Skeletal muscle cell (primary cell): ENCODE measurements at places on chromosomes 1 and 21.

GRCh38 chr21:29342363-29342957 lies 43.7 kb downstream of the BACH1 start:
- DNase-seq: peak; percentile 99

- no peak for DNase-seq
Measured at GRCh38 chr1:198157847-198158725, 1.3 kb downstream of the NEK7 start.

DNA sequence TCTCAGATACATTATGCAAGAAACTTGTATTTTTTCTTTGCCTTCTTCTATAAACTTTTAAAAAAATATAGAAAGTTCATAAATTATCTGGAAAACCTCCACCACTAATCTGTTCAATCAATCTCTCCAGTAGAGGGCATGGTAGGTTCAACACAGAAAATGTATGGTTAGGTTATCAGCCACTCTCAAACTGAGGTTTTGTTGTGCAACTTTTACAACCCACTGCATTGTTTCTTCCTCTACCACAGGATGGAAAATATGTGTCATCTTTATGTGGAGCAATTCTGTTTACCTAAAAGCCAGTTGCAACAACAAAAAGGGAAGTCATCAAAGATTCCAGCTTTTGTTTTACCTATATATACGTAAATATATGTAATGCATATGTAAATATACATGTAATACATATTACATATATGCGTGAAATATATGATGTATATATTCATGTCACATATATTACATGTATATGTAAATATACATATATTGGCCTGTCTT lies 3.0 kb upstream of the RGS2 start:
- DNase-seq: peak; percentile 85

GRCh38 chr1:13764588-13765332 lies 64.8 kb downstream of the PRDM2 start:
- DNase-seq: peak; percentile 24

GRCh38 chr1:115286431-115287205 lies 51.4 kb downstream of the NGF start:
- DNase-seq: no peak

DNA sequence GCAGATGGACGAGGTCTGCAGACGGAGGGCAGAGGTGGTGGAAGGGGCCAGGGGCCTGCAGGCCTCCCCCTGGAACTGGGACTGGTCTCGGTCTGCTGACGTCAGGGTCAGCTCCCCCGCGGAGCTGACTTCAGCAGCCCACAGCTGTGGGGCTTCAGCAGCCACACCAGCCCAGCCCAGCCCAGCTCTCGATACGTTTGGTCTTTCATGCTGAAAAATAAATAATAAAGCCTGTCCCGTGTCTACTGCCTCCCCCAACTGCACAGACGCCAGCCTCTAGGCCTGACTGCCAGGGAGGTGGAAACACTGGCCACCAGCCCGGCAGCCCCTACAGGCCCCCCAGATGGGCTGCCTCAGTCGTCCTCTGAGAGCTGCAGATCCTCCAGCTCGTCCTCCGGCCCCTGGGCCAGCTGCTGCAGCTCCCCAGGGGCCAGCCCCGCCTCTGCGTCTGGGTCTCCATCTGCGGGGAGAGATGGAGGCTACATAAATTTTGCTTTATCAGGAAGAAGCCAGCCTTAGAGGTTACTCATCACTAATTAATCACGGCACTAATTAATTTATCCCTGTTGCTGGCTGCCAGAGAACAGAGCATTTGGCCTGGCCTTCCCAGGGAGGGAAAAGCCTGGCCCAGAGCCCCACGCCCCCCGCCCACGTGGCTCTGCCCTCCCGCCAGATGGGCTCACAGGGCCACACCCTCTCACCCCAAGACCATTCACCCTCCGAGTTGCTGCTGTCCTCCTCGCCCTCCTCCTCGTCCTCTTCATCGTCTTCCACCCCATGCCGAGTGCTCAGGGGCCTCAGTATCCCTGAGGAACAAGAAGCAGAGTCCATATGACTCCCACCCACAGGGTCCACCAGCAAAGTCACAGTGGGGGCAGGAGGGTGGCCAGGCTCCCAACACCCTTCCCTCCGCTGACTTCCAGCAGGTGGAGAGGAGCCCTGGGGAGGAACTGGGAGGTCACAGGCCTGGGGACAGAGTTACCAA lies 14.4 kb downstream of the NOC2L start:
- peak; percentile 43 for DNase-seq

DNA sequence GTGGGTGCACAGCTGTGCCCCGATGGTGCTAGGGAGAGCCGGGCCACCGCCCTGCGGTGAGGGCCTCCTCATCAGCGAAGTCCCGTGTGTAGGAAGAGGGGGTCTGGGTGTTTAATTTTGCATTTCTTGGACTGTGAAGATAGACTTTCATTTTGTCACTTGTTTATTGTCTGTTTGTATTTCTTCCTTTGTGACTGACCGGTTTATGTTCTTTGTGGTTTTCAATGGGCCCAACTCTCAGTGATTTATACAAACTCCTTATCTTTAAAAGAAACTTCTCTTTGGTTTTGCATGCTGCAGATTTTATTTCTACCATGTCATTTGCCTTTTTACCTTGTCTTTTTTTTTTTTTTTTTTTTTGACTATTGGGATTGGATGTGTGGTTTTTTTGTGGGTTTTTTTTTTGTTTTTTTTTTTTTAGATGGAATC lies 65.1 kb downstream of the COL18A1 start:
- no peak for DNase-seq

DNA sequence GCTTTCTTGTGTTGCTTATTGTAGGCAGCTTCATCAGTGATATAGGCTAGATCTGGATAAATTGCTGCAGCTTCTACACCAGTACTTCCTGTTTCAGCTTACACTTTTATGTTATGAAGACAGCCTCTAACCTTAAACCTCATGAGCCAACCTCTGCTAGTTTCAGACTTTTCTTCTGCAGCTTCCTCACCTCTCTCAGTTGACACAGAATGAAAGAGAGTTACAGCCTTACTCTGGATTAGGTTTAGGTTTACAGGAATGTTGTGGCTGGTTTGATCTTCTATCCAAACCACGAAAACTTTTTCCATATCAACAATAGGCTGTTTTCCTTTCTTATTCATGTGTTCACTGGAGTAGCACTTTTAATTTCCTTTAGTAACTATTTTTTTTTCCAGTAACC lies 76.9 kb upstream of the RNPC3 start:
- no peak for DNase-seq

DNA sequence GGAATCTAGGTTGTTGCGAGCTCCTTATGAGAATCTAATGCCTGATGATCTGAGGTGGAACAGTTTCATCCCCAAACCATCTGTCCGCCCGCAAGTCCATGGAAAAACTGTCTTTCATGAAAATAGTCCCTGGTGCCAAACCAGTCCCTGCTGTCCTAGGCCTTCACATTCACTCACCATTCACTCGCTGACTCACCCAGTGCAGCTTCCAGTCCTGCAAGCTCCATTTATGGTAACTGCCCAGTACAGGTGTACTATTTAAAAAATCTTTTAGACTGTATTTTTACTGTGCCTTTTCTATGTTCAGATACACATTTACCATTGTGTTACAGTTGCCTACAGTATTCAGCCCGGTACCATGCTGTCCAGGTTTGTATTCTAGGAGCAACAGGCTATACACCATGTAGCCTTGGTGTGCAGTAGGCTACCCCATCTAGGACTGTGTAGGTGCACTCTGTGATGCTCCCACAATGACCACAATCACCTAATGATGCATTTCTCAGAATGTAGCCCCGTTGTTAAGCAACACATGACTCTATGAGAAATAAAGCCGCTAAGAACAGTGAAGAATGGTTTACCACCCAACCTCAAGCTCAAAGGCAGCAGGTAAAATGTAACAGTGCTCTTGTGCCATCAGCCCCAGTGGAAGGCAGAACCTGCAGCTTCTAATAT lies 2.4 kb downstream of the ECHDC2 start:
- no peak for DNase-seq

- no peak for DNase-seq
Measured at GRCh38 chr1:24688621-24689195, 45.6 kb downstream of the SRRM1 start.
